Smooth muscle cell of the umbilical artery (primary cell): ENCODE measurements at places on chromosomes 12 and 14. TPM values are rescaled to one million over a fixed set of nuclear protein-coding genes. Genes with fewer than 3 reads are reported as not detected.

The GLT8D2 gene
- 29.2 and 74.8 TPM in 2 replicates for total RNA-seq

The MANSC1 gene
- total RNA-seq = 0.65 and 0.89 TPM in 2 replicates

The KRT77 gene
- not detected in 2 replicates for total RNA-seq

The KRT2 gene
- not detected in 2 replicates for total RNA-seq

The TMPRSS12 gene
- total RNA-seq = not detected in 2 replicates

The OR4Q3 gene
- total RNA-seq = not detected in 2 replicates

The KITLG gene
- 15.3 and 43.1 TPM in 2 replicates for total RNA-seq

The SRRM4 gene
- under 0.01 TPM in 1 of 2 replicates, not detected in the other for total RNA-seq

The CLEC4C gene
- not detected in 2 replicates for total RNA-seq

The SLC2A14 gene
- total RNA-seq = 0.09 TPM in 1 of 2 replicates, not detected in the other

The NR4A1 gene
- total RNA-seq = 0.89 and 1.5 TPM in 2 replicates

The C1QL4 gene
- 0.14 TPM in 1 of 2 replicates, not detected in the other for total RNA-seq
